Fibroblast of lung (primary cell): ENCODE measurements at places on chromosomes 11 and 22. TPM values are rescaled to one million over a fixed set of nuclear protein-coding genes. Genes with fewer than 3 reads are reported as not detected.
A peak's percentile ranks its signal among the peaks of the same experiment; 100 is the strongest.

Gene IGSF22
- total RNA-seq: under 0.01 TPM in 2 replicates

DNA sequence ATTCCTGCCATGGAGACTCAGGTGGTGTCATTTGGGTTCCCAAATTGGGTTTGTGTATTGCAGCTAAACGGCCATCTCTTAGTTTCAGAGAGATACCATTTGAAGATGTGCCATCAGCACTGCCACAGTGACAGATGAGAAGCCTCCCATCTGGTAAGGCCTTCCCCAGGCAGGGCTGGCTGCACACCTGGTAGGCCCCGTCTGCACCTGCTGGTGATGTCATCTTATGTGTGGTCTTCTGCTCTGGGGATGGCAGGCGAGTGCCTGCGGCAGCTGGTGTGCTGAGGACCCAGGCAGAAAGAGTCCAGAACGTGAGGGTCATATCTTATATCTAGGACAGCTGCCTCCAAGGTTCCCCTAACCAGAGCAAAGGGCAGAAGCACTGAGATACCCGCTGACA is 100.6 kb downstream of the CSNK2A3 start:
- no peak for DNase-seq

DNA sequence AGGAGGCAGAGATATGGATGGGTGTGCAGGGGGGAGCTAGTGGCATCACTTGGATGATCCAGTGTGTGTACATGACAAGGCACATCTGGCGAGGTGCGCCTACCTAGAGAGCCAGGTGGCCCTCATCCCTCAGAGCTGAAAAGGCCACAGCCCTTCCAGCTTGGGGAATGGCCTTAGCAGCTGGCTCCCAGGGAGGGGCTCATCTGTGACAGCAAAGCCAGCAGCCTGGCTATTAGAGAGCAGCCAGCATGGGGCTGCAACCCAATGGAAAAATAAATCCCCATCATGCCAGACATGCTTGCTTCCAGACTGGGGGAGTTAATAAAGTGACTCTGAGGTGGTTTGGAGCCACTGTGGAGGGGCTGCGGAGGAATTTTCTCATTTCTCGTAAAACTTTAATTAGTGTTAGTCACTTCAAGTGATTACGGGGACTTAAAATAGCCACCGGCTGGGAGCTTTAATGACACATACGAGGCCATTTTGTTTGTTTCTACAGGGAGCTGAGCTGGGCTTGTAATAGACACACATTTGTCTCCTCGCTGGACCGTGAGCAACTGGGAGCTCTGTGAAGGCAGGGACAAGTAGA is 111.2 kb upstream of the ALX4 start:
- no peak for DNase-seq

Gene MS4A4A
- total RNA-seq: not detected in 2 replicates

- DNase-seq: no peak
These were observed 17.5 kb upstream of the TMEM184B start for GRCh38 chr22:38290347-38290746.

GRCh38 chr22:27580311-27580897 is 221.2 kb downstream of the MN1 start:
- DNase-seq: no peak

Gene ACTN3
- under 0.01 TPM in 1 of 2 replicates, not detected in the other for total RNA-seq

DNA sequence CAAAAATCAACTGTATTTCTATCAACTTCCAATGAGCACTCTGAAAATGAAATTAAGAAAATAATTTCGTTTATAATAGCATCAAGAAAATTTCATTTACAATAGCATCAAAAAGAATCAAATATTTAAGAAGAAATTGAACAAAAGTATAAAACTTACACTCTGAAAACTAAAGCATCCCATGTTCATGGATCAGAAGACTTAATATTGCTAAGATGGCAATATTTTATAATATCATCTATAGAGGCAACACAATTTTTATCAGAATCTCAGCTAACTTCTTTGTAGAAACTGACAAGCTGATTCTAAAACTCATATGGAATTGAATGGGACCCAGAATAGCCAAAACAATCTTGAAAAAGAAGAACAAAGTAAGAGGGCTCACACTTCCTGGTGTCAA is 19.9 kb downstream of the NUP160 start:
- DNase-seq: no peak

- no peak for DNase-seq
These were observed 105.0 kb downstream of the DBX1 start for GRCh38 chr11:20055312-20055711.

DNA sequence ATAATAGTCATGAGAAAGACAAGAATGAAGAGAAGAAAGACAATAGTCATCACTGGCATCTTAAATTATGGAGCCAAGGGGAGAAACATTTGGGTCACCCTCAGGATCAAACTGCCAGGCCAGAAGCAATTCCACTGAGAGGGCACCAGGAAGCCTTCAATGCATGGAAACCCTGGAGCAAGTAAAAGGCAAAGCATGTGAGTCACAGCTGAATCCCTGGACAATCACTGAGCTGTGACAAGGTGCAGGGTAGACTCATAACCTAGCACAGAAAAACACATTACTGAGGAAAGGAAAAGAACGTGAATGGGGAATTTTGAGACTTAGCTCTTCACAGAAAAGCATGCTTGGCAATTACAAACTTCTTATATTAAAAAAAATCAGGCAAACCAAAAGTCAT is 1.6 kb downstream of the KCNJ1 start:
- peak; percentile 13 for DNase-seq

- no peak for DNase-seq
These were observed 678.7 kb upstream of the ARHGAP42 start for GRCh38 chr11:100008417-100008816.

Gene PRDX5
- total RNA-seq: 301 and 319 TPM in 2 replicates

GRCh38 chr11:61718621-61719302 is 33.7 kb upstream of the MYRF start:
- DNase-seq: peak; percentile 63

GRCh38 chr11:66187453-66187852 is 81.0 kb upstream of the RAB1B start:
- DNase-seq: no peak

DNA sequence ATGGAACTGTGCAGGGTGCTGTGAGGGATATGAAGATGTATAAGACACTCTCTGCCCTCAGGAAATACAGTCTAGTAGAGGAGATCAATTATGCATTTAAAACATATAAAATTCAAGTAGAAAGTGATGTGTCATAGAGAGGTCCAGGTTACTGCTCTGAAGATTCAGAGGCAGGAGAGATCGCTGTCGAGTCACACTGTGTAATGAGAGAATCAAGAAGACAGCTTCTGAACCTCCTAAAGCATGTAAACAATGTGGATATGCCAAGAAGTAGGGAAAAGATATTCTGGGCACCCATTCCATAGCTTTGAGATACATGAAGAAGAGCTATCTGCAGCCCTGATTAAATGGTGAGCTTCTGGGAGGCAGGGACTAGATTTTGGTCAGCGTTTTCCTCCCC is 16.7 kb downstream of the SSH3 start:
- no peak for DNase-seq

Gene PKDREJ
- total RNA-seq: under 0.01 TPM in 2 replicates

- no peak for DNase-seq
These were observed 478.2 kb downstream of the BUD13 start for GRCh38 chr11:116294630-116295029.

DNA sequence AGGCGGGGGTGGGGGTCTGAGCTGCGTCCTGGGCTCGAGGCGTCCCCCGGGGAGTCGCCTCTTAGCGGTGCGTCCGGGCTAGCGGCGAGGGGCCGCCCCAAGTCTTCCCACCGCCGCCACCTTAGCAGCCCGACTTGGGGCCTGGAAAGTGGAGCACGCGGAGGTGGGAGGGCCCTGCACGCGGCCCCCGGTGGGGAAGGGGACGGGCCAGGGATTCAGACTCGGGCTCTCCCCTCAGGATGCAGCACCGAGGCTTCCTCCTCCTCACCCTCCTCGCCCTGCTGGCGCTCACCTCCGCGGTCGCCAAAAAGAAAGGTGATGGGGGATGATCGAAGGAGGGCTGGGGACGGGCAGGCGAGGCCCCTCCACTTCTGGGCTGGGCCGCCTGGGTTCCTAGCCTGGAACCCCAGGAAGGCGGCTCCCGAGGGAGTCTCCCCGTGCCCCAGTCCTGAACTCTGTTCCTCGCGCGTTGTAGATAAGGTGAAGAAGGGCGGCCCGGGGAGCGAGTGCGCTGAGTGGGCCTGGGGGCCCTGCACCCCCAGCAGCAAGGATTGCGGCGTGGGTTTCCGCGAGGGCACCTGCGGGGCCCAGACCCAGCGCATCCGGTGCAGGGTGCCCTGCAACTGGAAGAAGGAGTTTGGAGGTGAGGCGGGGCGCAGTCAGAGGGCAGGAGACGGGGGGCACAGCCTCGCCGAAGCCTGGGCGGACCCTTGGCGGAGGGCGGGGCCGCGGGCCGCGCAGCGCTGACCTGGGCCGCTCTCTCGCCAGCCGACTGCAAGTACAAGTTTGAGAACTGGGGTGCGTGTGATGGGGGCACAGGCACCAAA is 563 bp downstream of the MDK start:
- peak; percentile 42 for DNase-seq

Gene IL18BP
- 1.5 and 2.5 TPM in 2 replicates for total RNA-seq

- DNase-seq: peak; percentile 14
These were observed 16.4 kb downstream of the PPM1F start for GRCh38 chr22:21936151-21936775.

DNA sequence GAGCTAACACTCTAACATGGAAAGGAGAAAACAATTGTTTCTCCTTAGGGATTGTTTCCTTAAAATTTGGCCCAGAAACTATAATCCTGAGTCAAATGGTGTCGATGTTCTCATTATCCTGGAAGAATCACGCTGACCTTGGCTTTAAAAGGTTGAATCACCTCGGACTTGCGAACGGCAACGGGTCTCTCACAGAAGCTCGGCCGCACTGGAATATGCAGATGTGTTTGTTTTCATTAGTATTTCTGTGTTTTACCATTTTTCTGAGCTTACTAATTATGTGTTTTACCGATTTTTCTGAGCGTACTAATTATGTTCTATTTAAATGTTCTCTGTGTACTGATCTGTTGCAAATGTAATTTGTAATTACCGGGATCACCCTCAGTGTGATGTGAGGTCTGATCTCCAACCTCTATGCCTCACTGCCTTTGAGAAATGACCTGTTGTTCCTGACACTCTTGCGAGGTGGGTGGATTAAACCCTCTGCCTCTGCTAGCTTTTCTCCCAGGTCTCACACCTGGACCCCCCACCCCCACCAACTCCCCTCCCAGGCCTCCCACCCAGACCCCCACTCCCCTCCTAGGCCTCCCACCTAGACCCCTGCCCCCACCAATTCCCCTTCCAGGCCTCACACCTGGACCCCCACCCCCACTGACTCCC is 38.3 kb upstream of the BRSK2 start:
- DNase-seq: no peak

DNA sequence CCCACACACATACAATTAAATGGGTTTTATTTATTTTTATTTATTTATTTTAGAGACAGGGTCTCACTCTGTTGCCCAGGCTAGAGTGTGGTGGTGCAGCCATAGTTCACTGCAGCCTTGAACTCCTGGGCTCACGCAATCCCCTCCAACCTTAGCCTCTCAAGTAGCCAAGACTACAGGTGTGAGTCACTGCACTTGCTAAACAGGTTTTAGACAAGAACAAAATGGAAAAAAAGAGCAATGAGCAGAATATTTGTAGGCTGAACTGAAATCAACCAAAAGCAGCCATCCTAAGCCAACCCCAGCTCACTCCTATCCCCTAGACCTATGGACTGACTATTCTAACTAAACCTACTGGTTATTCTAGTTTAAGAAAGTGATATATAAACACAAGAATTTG is 37.8 kb downstream of the MRE11 start:
- no peak for DNase-seq

DNA sequence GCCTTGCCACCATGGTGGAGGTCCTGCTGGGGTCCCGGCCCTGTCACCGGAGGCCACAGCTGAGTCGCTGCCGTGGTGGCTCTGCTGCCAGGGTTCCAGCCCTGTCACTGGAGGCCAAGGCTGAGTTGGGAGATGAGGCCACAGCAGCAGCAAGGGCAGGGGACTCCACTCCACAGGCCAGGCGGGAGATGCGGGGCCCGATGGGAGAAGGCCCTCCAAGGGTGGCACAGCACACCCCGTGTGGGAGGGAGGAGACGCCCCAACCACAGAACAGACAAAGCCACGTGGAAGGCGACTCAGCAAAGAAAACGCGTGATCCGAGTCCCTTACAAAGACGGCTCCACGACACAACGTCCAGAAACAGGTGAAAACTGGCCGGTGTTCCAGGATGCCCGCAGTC is 159.3 kb downstream of the BRD1 start:
- DNase-seq: no peak

Gene TUB
- 9.6 and 10.3 TPM in 2 replicates for total RNA-seq

DNA sequence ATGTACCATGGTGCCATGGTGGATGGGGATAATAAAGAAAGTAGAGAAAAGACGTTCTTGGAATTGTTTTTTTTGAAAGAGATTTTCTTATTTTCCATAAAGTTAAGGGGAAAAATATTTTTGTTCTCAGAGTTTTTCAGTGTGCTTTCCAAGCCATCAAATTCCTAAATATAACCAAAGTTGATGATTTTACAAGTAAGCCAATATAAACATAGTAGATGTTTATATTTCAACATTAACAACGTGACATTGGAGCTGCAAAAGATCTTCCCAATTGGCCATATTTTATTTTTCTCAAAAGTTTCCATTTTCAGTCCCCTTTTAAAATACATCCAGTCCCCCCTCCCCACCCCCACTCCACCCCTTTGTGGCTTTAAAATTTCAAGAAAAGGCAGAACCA is 80.9 kb upstream of the PICALM start:
- no peak for DNase-seq

Gene OR56A1
- total RNA-seq: not detected in 2 replicates

GRCh38 chr11:112596324-112596723 is 335.7 kb upstream of the PLET1 start:
- DNase-seq: no peak

GRCh38 chr22:24450610-24451009 is 23.2 kb downstream of the ADORA2A start:
- DNase-seq: no peak

Gene ABCC8
- total RNA-seq: not detected in 2 replicates

GRCh38 chr11:104028476-104029263 is 7.8 kb upstream of the DDI1 start:
- DNase-seq: peak; percentile 29

- peak; percentile 74 for DNase-seq
These were observed 98.8 kb downstream of the MPPED2 start for GRCh38 chr11:30487200-30487898.

Gene TMEM138
- 20.0 and 30.2 TPM in 2 replicates for total RNA-seq

GRCh38 chr11:113397212-113397611 is 9.6 kb downstream of the ANKK1 start:
- no peak for DNase-seq

Gene OR52H1
- total RNA-seq: 0.50 and 0.51 TPM in 2 replicates
